ENCODE measurements at places on chromosomes 6 and 20.

DNA sequence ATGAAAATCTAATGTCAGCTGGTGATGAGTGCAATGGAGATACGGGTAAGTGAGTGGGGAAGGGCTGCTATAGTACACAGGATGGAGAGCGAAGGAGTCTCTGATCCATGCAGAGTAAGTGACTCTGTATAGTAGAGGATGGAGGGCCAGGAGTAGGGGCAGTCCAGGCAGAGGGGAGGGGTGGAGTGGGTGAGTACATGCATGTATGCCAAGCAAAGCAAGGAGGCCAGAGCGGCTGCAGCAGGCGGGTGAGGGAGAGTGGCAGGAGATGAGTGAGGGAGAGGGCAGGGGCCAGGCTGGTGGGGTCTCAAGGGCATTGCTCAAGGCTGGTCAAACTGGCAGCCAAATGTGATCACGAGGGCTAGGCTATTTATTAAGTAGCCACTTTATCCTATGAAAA is 94.0 kb downstream of the PREP start:
- DNase-seq = no peak

DNA sequence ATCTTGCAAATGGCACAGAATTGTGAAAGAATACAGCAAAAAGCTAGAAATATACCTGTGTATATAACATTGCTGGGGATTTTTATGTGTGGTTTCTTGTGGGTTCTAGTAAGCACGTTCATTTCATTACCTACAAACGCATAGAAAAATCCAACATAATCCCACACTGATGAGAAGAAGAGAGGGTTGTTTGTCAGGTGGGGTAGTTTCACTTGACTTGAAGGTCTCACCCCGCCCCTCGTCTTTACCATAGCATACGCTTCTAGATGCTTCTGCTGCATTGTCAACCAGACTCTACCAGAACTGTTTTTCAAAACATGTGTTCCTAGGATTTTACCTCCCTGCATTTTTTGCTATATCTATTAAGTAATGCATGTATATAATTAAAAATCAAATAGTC is 284.1 kb upstream of the TAB2 start:
- DNase-seq = no peak

DNA sequence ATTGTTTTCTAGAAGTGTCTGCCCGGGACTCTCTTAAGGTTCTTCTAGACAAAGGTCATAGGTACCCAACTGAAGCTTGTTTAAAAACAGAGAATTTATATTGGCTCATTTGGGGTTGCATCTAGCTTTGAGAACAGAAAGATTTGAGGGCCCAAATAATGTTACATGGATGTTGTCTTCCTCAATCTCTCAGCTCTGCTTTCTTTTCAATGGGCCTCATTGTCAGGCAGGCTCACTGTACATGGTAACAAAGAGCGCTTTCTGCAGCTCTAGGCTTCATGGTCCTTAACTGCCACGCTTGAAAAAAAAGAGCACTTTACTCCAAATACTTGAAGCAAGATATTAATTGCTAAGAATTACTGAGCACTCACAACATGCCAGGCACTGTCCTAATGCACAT is 22.2 kb downstream of the NHLRC1 start:
- no peak for DNase-seq

GRCh38 chr6:125340991-125341390 is 39.2 kb upstream of the HDDC2 start:
- no peak for DNase-seq

GRCh38 chr20:63295846-63296245 is 2.9 kb downstream of the COL20A1 start:
- DNase-seq = no peak

GRCh38 chr6:159092631-159093030 is 47.8 kb upstream of the TAGAP start:
- DNase-seq = no peak

GRCh38 chr6:127162836-127163235 is 44.4 kb downstream of the RSPO3 start:
- DNase-seq = no peak

- DNase-seq = no peak
Measured at GRCh38 chr6:100833972-100834574, 47.1 kb downstream of the ASCC3 start.

DNA sequence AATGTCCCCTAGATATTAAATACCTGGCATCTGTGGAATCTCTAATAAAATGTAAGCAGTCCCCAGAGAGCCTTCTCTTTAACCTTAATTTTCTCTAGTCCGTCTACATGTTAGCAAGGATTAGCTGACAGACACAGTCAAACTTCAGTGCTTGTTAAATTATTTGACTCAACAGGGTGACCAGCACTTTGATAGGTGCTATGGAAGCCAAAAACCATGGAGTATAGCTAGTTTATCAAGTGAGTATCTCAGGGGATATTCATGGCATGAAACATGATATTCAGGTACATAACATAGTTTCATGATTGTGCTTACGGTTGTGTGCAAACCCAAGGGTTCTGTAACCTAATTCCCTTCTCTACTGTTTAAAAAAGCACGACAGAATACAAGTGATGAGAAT is 3.9 kb downstream of the RHAG start:
- DNase-seq = no peak

DNA sequence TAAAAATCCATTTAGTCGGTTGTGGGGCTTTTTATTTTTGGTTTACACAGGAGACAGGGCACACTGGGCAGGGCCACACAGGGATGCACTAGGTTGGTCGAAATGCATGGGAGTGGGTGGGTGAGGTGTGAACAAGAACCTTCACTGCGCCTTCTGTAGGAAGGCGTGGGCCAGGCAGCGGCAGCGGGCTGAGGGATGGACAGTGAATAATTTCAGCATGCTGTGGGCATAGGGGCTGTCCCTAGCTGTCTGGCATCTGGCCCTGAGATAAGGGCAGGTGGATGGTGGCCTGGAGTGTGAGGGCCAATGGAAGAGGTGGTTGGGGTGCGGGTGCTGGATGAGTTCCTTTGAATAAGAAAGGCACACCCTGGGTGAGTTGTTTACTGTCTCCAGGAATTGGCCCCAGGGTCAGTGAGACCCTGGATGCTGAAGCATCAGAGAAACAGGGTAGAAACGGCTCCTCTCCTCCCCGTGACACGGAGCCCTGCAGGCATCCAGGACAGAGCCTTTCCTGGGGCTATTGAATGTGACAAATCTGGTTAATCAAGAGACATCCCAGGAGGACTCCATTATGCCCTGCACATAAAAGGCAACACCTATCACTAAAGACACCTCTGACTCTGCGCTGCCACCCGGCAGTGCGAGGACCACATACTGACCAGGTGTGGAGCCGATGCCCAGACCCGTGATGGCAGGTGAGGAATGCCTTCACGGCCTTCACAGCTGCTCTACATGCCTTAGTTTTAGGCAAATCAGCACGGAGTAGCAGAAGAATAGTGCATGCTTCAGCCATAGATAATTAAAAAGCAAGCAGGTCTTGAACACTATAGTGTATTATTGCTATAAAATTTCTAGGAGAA is 123.0 kb upstream of the SNX9 start:
- DNase-seq = no peak

DNA sequence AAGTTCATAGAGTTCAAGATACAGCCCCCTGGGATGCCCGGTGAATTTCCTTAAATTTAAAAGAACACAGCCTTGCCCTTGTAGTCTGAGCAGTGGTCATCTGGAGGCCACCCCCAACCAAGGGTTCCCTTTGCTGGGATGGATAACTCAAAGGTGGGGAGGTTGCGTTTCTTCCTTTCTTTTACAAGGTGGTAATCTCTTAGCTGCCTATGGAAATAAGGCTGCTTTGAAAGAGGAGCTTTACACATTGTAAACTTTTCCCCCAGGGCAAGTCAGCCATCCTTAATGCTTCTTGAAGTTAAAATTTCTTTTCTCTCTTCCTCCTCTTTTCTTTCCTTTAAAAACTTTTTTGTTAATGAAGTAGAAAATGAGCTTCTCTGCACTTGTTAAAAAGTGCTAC is 71.2 kb upstream of the PRDM1 start:
- no peak for DNase-seq

- no peak for DNase-seq
Measured at GRCh38 chr6:166105341-166106075, 62.1 kb downstream of the TBXT start.

DNA sequence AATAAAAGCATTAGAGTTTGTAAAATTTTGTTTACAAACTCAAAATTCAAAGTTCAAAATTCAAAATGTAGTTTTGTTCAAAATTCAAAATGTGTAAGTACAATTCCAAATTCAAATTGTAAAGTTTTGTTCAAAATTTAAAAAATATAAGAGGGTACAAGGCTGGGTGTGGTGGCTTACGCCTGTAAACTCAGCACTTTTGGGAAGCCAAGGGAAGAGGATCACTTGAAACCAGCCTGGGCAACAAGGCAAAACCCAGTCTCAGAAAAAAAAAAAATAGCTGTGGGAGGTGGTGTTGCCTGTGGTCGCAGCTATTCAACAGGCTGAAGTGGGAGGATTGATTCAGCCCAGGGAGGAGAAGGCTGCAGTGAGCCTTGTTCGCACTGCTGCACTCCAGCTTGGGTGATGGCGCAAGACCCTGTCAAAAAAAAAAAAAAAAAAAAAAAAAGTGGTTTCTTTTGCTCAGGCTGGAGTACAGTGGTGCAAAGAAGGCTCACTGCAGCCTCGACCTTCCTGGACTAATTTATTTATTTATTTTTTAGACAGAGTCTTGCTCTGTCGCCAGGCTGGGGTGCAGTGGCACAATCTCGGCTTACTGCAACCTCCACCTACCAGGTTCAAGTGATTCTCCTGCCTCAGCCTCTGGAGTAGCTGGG is 5.4 kb upstream of the ZBTB12 start:
- DNase-seq = no peak

- DNase-seq = no peak
Measured at GRCh38 chr20:4673371-4674001, 48.2 kb upstream of the PRND start.

DNA sequence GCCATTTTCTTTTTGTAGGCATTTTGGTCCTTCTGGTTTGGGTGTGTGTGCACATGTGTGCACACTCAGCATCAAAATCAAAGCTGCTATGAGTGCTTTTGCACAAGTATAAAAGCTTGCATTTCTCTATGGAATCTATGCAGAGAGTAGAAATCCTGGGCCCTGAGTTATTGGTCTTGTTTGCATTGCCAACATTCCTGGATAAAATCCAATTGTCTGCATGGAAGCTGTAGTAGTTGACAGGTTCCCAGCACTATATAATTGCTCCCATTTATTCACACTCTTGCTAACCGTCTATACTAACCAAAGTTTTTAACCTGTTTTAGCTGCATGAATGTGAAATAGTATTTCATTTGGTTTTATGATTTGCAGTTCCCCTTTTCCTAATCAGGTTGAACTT is 277.0 kb downstream of the FOXA2 start:
- no peak for DNase-seq

All from amniotic stem cell (primary cell).